ENCODE measurements at places on chromosomes 3 and 15.

- H3K4me3 ChIP-seq = no peak overlapping the region
- H3K4me1 ChIP-seq = no peaks in the 10 kb centered on the region
- DNase-seq = no peak
Measured at GRCh38 chr15:99958426-99959097, 225.3 kb upstream of the LYSMD4 start.

DNA sequence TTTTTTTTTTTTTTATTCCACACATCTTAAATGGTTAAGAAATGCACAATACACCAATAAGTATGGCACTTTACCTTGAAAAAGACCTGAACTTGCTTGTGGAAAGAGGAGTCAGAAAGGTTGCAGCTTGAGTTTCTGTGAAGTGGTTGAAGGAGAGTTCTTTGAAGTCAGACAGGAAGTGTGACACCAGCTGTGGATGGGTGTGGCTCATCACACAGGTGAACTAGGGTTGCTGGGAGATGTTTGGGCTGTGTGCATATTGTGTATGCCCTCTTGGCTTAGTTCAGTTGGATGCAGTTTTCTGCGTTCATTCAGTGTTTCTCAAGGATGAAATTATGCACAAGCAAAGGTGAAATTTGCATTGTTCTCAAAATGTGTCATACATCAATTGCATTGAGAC lies 6.3 kb downstream of the AEN start:
- H3K27me3 ChIP-seq = no peaks in the 10 kb centered on the region
- H3K27ac ChIP-seq = peak overlapping the region; percentile 59
- H3K4me1 ChIP-seq = no peaks in the 10 kb centered on the region
- DNase-seq = no peak
- no peak overlapping the region for H3K4me3 ChIP-seq
- H3K36me3 ChIP-seq = no peaks in the 10 kb centered on the region

GRCh38 chr3:60190073-60190472 lies 1061.2 kb downstream of the FHIT start:
- no peaks in the 10 kb centered on the region for H3K36me3 ChIP-seq
- H3K4me3 ChIP-seq = no peak overlapping the region
- H3K27ac ChIP-seq = no peak overlapping the region
- no peak for DNase-seq
- H3K4me1 ChIP-seq = no peaks in the 10 kb centered on the region

DNA sequence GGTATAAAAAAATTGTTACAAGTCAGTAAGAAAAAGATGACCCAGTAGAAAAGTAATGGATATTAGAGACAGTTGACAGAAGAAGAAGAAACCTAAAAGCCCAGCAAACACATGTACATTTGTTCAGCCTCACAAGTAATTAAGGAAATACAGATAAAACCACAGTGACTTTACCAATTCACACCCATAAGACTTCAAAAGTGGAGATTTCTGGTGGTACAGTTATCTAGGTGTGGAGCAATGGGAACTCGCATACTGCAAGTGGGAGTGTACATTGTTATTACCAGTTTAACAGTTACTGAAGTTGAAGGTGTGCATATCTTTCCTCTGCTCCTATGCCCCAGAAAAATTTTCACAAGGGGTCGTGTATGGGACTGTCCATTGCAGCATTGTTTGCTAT lies 18.1 kb upstream of the MAPKBP1 start:
- no peak overlapping the region for H3K4me3 ChIP-seq
- no peak overlapping the region for H3K27ac ChIP-seq
- H3K36me3 ChIP-seq = no peaks in the 10 kb centered on the region
- no peaks in the 10 kb centered on the region for H3K4me1 ChIP-seq
- H3K27me3 ChIP-seq = no peaks in the 10 kb centered on the region

- H3K4me3 ChIP-seq = no peak overlapping the region
- H3K27me3 ChIP-seq = no peaks in the 10 kb centered on the region
Measured at GRCh38 chr3:48877671-48878070, 21.0 kb downstream of the SLC25A20 start.

DNA sequence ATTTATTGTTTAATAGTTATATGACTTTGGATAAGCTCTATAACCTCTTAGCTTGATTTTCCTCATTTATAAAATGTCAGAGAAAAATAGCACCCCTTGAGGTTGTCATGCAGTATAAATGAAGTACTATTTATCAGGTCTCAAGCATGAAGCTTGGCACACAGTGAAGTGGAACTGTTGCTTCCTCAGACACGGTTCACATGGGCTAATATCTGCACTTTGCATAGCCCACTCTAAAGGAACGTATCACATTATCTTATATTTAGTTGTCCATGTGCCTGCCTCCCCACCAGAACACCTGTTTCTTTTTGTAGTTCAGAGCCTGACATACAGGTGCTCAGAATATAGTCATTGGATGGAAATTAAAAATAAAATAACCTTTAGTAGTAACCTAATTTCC lies 273.7 kb downstream of the SOX2 start:
- H3K4me3 ChIP-seq = no peak overlapping the region
- no peaks in the 10 kb centered on the region for H3K4me1 ChIP-seq
- H3K36me3 ChIP-seq = no peaks in the 10 kb centered on the region
- no peak overlapping the region for H3K27ac ChIP-seq
- no peak for DNase-seq

DNA sequence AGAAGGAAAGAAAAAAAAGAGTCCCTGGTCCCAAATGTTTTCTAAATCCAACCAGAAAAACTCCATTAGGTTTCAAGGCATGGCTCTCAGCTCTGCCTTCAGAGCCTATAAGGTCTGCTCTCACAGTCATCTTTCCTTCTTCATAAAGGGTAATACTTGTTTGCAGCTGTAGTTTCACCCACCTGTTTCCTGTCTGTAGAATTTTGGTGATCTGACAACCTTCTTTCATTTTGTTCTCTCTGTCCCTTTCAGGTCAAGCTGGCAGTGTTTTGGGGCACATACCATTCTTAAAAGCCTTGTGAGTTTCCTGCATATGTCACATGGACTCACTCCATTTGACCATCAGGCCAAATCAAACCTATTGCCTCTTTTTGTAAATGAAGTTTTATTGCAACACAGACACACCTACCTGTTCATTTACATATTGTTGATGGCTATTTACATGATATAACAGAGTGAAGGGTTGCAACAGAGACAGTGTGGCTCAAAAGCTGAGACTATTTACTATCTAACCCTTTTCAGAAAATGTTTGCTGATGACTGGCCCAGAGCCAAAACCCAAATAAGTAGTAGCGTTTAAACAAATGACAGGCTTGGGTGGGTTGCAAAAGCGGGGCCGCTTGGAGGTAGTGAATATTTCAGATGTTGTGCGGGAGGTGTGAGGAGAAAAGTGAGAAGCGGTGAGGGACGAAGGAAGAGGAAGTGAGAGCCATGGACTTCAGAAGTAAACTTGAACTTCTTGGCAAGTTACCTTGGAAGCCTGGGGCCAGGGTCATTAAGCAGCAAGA lies 292.7 kb upstream of the PROK2 start:
- no peak overlapping the region for H3K4me3 ChIP-seq
- H3K27ac ChIP-seq = no peak overlapping the region
- peaks cover 4% of the 10 kb centered on the region for H3K4me1 ChIP-seq
- no peaks in the 10 kb centered on the region for H3K36me3 ChIP-seq
- H3K27me3 ChIP-seq = no peaks in the 10 kb centered on the region
- DNase-seq = no peak

DNA sequence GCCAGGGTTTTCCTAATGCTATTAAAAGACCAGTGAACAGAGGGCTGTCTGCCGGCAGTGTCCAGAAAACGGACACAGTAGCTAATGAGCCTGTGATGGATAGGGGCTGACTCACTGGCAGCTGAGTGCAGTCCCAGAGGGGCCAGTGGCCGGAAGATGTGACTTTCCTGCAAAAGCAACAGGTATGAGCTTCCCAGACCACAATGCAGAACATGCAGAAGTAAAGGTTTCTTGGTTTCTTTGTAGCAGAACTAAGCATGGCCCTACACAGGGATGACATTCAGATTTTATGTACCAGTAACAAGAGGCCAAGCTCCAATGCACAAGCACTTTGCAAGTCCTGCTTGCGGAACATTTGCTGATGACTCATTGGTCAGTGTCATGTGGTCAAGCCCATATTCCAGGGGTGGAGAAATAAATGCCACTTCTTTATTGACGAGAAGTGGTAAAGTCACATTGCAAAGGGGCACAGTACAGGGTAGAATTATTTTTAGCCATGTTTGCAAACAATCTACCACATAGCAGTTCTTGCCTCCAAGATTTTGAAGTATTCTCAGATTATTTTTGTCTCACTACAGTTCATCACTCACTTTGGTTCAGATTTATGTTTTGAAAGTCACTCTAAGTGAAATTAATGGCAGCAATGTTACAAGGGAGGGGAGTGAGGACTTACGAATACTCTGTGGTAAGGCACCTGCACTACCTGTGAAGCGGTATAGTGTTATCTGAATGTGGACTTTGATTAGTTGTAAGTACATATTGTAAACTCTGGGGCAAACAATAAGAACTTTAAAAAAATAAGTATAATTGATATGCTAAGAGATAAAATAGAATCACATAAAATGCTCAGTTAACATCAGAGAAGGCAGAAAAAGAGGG lies 263.3 kb downstream of the ABHD5 start:
- H3K27ac ChIP-seq = no peak overlapping the region
- H3K4me1 ChIP-seq = no peaks in the 10 kb centered on the region
- DNase-seq = no peak
- peaks cover 39% of the 10 kb centered on the region for H3K27me3 ChIP-seq

- no peak overlapping the region for H3K4me3 ChIP-seq
- H3K4me1 ChIP-seq = peaks cover 5% of the 10 kb centered on the region
- DNase-seq = no peak
- H3K36me3 ChIP-seq = no peaks in the 10 kb centered on the region
- no peaks in the 10 kb centered on the region for H3K27me3 ChIP-seq
Measured at GRCh38 chr3:71591101-71591500, 7.6 kb upstream of the FOXP1 start.

DNA sequence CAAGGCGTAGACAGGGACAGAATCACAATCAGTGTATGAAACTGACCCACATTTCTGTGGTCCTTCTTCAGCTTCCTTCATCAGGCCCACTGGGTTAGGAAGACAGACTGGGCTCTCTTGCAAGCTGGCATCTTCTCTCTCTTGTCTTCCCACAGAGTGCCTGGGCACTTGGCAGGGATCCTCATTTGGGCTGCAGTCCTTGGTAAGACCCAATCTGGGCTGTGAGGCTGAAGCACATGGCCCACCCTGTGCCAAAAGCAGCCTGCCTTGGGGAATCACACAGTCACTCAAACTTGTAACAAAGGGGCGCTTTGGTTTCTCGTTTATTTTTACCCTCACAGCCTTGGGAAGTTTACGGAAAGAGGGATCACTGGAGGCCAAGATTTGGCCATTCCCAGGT lies 8.2 kb upstream of the EPHB3 start:
- no peak overlapping the region for H3K4me3 ChIP-seq
- no peaks in the 10 kb centered on the region for H3K36me3 ChIP-seq
- no peak overlapping the region for H3K27ac ChIP-seq
- H3K27me3 ChIP-seq = peaks cover 54% of the 10 kb centered on the region
- H3K4me1 ChIP-seq = peaks cover 13% of the 10 kb centered on the region
- no peak for DNase-seq

DNA sequence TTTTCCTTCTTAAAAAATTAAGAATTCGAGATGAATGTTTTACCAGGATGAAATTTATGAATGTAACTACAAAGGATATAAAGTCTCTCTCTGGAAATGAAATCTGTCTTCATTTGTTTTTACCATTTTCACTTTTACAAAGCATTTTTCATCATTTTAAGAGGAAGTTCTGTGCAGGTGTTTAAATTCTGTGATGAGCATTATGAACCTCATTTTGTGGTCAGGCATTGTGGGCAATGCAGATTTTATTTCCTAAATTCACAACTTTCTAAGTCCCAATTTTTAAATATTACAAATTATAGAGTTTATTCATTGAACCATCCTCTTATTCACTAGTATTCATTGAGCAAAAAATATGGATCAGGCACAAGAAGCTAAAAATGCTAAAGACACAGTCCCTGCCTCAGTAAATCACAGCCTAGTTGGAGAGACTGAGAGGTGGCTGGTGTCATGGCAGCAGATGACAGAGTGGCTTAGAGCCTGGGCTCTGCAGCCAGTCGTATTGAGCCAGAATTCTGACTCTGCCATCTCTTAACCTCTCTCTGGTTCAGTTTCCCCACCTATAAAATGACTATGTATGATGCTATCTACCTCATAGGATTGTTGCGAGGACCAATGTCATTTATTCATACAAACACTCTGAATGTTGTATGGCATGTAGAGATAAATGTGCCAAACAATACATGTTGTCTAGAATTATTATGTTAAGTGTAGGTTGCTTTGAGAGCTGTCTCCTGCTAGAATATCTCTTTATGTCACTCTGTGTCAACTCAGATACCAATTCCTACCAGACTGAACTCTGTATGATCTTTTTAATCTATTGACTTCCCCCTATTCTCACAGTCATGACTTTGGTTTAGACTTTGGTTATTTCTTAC lies 7.5 kb upstream of the TGFBR2 start:
- H3K27ac ChIP-seq = no peak overlapping the region
- no peaks in the 10 kb centered on the region for H3K36me3 ChIP-seq
- H3K4me3 ChIP-seq = no peak overlapping the region
- no peaks in the 10 kb centered on the region for H3K27me3 ChIP-seq
- no peak for DNase-seq

DNA sequence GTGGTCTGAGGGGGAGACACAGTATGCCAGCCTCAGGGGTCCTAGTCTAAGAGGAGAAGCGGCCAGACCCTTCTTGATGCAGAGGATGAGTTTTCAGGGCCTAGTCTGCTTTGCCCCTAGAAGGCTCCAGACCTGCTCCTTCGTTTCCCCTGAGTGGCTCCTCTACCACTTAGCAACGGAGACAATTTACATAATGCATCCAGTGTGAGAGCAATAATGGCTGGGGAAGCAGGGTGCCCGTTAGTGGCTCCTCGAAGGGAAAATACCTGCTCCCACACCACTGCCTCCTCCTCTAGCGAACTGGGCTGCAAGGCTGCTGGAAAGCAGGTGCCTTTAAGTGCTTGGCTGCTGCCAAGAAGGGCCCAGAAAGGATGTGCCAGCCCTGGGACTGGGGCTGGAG lies 38.9 kb downstream of the CACNA2D2 start:
- H3K4me3 ChIP-seq = no peak overlapping the region
- H3K4me1 ChIP-seq = no peaks in the 10 kb centered on the region
- no peak overlapping the region for H3K27ac ChIP-seq
- no peaks in the 10 kb centered on the region for H3K27me3 ChIP-seq

DNA sequence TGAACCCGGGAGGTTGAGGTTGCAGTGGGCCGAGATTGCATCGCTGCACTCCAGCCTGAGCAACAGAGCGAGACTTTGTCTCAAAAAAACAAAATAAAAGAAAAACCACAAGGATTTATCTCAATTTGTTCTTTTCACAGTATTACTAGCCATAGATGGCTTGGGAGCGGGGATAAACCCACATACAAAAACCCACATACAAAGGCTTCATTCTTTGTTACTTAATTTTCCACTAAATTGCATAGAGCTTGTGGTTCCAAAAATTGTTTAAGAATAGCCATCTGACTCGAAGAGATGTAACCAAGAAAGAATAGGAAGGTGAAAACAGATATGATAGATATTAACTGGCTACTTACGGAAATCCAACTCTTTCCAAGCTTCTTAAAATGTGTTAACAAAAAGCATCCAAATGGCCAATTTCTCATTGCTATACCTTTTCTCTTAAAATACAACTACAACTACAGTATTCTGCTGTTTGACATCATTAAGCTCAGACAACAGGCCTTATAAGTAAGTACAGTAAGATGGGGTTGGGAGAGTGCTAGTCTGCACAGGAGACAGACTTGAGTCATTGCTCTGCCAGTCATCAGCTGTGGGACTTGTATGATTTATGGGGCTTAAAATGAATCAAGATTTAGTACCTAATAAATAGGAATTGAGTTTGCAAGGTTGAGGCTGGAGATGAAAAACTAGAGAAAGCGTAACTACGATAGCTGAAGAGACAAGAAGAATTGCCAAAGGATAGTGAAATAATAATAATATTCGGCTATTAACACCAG lies 96.6 kb upstream of the PLXND1 start:
- no peak overlapping the region for H3K4me3 ChIP-seq
- H3K4me1 ChIP-seq = no peaks in the 10 kb centered on the region
- no peaks in the 10 kb centered on the region for H3K36me3 ChIP-seq
- no peak for DNase-seq
- H3K27ac ChIP-seq = no peak overlapping the region
